ELR (cell line): ENCODE measurements at places on chromosomes 2 and 18.

DNA sequence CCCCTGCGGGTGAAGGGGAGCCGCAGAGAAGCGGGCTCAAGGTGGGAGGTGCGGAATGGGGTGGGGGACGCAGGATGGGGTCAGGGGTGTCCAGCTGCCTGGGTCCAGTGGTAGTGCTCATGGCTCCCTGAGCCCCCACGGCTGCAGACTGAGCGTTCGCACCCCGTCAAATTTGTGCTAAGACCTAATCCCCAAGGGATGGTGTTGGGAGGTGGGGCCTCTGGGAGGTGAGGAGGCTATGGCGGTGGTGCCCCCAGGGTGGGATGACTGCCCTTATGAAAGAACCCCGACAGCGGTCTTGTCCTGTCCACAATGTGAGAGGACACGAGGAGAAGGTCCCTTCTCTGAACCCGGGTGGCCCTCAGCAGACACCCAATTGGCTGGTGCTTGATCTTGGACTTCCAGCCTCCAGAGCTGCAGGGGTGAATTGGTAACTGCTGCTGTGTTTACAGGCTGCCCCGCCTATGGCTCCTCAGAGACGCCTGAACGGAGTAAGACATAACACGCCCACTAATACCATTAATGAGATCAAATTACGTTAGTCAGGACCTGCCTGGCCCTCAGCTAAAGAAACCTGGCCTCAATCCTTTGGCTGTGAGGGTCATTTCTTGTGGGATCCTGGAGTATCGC is 42.6 kb downstream of the PXDN start:
- no peak for DNase-seq

GRCh38 chr2:212484563-212485080 is 54.0 kb downstream of the ERBB4 start:
- DNase-seq, result peak; percentile 36

DNA sequence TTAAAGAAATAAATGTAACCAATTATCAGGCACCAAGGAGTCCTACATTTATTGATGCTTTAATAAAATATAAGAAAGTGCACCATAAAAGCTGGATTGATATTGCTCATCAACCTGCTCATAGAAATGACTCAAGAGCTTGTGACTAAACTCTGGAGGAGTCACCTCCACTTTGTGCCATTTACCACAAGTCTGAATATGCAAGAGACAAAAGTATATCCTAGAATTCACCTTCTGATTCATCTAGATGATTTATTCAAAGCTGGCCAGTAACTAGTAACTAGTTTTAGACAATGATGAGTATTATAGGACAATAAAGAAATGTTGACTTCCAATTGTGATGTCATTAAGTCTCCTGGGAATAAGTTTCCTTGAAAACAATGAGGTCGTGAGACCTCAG is 146.0 kb upstream of the SOX11 start:
- no peak for DNase-seq

DNA sequence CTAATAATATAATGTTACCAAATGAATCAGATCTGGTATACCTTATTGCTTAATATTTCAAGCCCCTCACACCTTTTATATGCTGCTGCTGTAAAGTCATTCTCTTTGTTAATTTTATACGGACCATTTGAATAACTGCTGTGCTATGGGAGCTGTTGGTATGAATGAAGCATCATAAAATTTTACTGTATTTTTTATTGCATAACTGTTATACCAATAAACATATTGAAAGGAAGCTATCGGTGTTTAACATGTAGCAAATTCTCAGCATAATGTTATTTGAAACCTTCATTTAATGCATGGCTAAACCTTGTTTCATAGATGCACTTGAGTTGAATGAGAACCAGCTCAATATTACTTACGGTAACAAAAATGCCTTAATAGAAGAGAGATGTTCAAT is 1040.3 kb downstream of the SOCS6 start:
- DNase-seq, result no peak

- no peak for DNase-seq
These were observed 8.7 kb downstream of the IMPA2 start for GRCh38 chr18:11989966-11990380.

DNA sequence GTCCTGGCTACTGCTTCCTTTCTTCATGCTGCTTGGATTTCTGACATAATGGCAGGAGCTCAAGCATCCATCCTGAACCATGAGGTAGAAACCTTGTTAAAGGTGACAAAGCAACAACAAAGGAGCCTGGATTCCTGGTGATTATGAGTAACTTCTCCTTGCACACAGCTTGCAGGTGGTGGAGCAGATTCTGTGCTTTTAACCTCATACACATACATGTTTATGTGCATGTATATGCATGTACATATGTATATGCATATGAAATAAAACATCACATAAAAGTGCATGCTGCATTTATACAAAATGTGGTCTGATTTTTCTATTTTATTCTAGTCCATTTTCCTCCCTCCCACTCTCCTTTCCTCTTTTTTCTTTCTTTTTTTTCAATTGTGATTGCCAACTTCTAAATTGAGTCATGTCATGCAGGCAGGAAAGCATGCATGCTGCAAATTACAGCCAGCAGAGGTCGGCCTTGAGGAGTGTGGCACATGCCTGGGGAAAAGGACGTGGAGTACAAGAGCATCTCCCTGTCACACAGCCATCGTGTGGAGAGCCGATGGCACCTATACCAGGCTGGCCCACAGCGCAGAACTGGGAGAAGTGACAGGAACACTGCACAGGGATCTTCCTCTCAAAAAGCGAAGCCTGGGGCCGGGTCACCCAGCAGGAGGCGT is 17.9 kb downstream of the LCT start:
- DNase-seq, result peak; percentile 60

GRCh38 chr2:121080013-121080772 is 204.8 kb downstream of the TFCP2L1 start:
- DNase-seq, result peak; percentile 71

GRCh38 chr2:152427902-152428301 is 92.9 kb downstream of the FMNL2 start:
- DNase-seq, result no peak

DNA sequence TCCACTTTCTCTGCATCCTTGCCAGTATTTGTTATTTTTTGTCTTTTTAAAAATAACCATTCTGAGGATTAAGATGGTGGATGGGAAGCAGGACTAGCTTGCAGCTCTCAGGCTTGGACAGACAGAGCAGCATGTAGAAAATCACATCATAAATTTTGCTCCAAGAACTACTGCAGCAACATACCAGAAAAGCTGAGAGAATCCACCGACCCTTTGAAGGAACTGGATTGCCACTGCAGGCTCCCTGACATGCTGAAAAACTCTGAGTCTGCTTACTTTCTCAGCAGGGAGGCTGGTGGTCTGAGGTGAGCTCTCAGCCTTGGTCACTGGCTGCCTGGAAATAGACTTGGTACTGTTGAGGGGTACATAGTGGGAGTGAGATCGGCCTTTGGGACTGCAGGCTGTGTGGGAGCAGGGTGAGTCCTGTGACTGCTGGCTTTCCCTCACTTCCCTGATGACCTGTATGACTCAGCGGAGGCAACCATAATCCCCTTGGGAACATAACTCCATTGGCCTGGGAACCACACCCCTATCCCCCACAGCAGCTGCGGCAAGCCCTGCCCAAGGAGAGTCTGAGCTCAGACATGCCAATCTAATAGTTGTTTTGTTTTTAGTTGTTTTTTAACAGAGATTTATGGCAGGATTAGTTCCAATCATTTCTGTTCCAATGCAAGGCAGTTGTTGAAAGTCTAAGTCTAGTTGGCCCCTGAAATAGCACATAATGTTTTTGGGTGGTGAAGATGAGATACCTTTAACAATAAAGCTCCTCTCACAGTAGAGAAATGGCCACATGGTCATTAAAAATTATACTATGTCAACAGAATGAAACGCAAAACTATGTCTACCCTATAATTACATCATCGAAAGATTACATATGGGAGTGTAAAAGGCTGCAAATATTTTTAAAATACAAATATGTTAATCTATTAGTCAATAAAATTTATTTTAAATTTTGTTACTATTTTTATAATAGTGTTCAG is 414.2 kb upstream of the CHAC2 start:
- DNase-seq, result peak; percentile 60

GRCh38 chr2:176242276-176242675 is 27.0 kb upstream of the MTX2 start:
- DNase-seq, result no peak

GRCh38 chr2:40452786-40453185 is 896 bp upstream of the SLC8A1 start:
- DNase-seq, result no peak

GRCh38 chr2:239569401-239570090 is 168.7 kb upstream of the HDAC4 start:
- DNase-seq, result no peak

DNA sequence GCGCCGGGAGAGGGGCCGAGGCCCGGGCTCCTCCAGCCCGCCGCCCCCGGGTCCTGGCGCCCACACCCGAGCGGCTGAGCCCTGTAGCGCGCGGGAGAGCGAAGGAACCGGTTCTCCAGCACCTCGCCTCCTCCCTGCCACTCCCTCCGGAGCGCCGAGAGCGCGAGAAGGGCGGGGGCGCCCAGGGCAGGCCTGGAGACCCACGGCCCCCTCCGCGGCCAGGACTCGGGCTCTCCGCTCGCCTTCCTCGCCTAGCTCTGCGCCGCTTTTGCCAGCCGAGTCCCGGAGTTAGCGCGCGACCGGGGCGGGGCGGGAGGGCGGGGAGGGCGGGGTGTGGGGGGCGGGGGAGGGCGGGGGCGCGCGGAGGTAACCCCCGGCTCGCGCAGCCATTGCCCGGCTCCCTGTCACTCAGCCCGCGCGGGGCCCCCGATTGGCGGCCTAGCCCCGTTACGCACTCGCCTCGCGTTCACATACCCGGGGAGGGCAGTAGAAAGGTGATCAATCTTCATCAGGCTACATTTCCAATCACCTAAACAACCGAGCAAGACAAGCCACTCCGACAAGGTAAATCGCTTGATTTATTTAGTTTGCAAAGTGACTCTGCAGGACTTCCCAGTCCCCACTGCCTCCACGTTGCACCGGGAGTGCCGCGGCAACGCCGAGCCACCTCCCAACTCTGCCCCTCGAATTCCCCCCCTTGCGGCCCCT is at the start of gene OTX1:
OTX1 (plus strand) TSS at position 497 of the 708 bp plus-strand sequence. CDS start 2,161 bp downstream, outside the sequence.
- peak; percentile 87 for DNase-seq

GRCh38 chr2:142188562-142188961 is 57.7 kb upstream of the LRP1B start:
- DNase-seq, result peak; percentile 44

DNA sequence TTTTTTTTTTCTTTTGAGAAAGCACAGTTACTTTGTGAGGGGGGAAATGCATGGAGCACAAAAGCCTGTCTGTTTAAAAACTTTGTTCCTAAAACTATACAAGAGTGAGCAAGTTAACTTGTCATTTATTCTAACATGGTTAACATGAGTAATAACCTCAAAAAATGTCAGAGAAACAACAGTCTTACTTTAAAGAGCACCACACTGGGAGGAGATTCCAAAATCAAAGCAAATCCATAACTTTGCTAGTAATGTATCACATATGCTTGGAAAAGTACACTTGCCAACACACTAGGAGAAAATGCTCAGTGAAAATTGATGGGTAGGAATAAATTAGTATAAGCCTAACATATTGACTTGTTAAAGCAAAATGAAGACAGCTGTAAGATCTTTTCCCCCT is 157.1 kb downstream of the PRPF40A start:
- peak; percentile 85 for DNase-seq

DNA sequence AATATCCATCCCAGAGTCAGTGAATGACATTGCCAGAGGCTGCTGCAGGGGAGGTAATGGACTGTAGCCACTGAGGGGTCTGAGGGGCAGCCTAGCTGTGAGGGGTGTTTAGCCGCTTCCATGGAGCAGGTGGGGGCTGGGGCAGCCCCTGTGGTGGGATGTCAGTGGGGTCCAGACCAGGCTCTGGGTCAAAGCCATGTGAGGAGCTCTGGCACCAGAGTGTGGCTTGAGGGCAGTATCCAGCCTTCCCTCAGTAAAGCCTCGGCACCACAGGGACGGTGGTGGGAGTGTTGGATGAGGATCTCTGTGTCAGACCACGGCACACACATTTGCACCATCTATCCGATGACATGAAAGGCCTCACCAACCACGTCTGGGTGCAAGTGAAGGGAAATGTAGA is 85.0 kb downstream of the INHBB start:
- DNase-seq, result no peak

- no peak for DNase-seq
These were observed 85.6 kb upstream of the SPTBN1 start for GRCh38 chr2:54370405-54371104.

DNA sequence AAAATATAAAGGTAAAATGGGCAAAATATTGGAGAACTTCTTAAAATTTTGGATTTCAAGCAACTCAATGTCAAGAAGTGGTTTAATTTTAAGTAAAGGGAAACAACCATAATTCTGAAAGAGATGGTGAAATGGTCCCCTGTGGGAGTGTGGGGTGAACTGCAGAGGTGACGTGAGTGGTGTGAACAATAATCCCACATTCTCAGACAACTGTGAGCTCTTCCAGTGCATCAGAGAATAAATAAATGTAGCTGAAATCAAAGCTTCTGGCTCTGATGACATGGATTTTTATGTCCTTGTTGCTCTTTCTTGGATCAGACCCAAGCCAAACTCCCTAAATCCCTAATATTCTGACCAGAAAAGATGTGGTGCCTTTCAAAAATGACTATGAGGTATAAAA is 672.7 kb downstream of the ZEB2 start:
- DNase-seq, result no peak

DNA sequence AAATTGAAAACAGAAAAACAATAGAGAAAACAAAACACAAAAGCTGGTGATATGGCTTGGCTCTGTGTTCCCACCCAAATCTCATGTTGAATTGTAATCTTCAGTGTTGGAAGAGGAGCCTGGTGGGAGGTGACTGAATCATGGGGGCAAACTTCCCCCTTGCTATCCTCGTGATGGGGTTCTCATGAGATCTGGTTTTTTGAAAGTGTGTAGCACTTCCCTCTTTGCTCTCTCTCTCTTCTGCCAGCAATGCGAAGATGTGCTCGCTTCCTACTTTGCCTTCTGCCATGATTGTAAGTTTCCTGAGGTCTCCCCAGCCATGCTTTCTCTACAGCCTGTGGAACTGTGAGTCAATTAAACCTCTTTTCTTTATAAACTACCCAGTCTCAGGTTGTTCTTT is 112.3 kb upstream of the UXS1 start:
- DNase-seq, result no peak

- no peak for DNase-seq
These were observed 58.5 kb downstream of the PTRHD1 start for GRCh38 chr2:24734741-24735140.

DNA sequence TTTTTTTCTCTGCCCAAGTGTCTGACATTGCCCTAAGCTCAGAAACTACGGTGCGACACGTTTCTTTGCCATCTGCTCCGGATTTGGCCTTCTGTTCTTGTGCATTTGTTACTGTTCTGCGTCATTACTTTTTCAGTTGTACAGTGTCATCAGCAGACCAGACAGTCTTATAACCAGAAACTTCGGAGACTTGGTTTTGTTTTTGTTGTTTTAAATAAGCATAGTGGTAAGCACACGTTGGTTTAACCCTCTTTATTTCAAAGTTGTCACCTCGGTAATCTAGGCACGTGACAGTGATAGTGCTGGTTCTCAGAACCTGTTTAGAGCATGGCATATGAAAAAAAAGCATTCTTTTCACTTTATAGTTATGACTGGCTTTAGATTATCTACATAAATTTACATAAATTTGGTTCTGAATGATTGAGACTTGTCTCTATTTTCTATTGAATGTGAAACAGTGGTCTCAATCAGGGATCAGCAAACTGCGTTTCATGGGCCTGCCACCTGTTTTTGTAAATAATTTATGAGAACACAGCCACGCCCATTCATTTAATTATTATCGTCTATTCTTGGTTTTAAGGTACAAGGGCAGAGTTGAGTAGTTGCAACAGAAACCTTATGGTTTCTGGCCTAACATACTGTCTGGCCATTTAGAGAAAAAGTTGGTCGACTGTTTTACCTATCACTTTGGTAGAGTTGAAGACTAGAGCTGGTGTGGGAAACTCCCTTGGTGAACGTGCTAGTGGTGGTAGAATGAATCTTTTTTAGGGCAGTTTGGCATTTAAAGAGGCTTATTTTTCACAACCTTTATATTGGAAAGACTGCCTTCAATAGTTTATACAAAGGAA is 106.5 kb downstream of the ZNF532 start:
- DNase-seq, result no peak
